ENCODE measurements at places on chromosomes 16 and 17.
A peak's percentile ranks its signal among the peaks of the same experiment; 100 is the strongest.

- DNase-seq: no peak
Observed at GRCh38 chr16:19882646-19883045, 2.0 kb downstream of the GPRC5B start.

DNA sequence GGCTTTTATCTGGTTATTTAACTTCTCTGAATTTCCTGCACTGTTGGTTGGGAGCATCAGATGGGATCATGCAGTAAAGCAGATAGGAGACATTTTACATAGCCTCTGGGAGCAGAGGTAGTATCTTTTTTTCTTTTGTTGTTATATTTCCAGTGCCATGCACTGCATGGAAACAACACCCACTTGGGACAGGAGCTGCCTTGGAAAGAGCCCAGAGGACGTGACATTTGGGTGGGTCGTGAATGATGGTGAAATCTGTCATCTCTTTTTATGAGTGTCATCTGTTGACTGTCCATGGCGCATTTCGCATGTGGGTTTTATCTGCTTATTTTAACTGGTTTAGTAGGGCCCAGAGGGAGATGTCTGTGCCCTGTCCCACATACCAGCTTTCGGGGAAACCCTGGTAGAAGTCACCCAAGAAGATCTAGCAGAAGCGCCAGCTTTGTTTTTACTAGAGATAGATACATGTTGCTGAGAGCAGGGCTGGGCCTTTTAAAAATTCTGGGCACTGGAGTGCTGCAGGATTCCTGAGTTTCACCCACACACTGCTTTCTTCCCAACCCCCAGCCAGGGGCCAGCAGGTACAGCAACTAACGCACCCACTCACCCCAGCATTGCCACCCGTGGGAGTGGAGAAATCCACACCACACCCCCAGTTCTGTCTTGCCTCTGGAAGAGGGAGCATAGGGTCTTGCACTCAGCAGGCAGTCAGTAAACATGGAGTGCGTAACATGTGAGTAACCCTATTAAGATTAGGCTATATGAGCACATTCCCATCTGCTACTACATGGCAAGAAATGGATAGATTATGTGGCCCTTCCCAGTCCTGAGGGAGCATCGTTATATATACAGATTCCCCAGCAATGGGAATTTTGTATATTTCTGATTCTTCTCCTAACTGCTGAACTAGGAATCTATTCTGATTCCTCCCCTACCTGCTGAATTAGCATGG lies 8.4 kb upstream of the TERF2 start:
- DNase-seq: no peak

DNA sequence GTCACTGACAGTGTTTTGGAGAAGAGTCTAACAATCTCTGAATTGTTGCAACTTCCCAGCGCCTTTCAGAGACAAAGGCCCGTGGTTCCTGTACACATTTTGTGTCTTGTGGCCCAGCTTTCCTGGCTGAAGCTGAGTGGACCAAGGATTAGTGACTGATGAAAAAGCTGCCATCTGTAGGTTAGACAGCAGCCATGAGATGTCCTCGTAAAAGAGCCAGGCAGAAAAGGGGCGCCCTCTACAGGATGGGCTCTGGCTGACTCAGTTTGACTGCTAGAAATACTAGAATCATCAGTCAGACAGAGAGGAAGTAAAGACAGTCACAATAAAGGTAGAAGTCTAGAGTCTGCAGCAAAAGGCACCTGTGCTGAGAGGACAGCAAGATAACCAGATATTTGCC lies 26.5 kb upstream of the NF1 start:
- DNase-seq: no peak

- peak; percentile 12 for DNase-seq
Observed at GRCh38 chr17:34257299-34257985, 2.4 kb downstream of the CCL2 start.

DNA sequence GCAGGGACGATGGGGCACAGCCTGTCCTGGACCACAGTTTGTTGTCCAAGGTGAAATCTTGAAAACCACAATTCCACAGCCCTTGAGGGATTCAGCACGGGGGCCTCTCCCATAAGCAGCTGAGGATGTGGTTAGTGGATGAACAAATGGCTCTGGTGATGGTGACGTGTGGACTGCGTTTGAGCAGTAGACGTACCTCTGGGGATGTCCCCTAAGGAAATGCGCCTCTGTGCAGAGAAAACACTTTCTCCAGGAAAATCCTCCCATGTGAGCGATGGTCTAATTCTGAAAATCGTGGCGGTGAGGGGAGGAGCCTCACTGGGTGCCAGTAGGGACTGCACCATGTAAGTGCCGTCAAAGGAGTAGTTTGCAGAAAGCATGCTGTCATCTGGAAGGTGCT lies 2.7 kb upstream of the SEPTIN12 start:
- no peak for DNase-seq

- DNase-seq: no peak
Observed at GRCh38 chr16:49851468-49851787, 4.5 kb downstream of the ZNF423 start.

GRCh38 chr17:6374761-6375312 lies 60.1 kb downstream of the AIPL1 start:
- peak; percentile 80 for DNase-seq

DNA sequence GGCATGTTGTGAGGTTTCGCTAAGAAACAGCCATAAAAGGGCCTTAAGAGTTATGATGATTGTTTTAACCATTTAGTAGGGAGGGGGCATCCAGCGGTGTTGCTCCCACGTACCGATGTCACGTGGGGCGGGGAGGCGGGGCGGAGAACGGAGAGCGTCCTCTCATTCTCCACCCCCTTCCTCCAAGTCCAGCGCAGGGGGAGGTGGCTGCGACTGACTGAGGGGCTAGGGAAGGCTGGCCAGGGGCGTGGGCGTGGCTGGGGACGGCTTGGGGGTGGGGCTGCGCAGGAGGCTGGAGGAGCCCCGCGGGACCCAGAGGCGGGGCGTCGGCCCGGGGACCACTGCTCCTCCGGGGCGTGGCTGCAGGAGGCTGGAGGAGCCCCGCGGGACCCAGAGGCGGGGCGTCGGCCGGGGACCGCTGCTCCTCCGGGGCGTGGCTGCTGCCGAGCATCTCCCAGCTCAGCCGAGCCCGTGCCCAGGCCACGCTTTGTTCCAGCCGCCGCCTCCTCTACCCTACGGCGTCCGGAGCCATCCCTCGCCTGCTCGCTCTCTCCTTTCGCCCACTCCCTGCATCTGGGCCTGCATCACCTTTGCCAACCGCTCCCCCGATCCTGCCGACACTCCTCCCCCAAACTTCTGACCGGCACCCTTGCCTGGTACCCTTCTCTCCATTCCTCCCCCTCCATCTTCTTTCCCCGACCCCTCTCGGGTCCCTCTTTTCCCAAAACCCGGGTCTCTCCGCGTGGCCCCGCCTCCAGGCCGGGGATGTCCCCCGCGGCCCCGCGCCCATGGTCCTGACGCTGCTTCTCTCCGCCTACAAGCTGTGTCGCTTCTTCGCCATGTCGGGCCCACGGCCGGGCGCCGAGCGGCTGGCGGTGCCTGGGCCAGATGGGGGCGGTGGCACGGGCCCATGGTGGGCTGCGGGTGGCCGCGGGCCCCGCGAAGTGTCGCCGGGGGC lies at the start of gene SARM1:
Gene SARM1 (plus strand): TSS at position 450 of the 958 bp plus-strand sequence. CDS start 339 bp downstream, at position 789.
- DNase-seq: peak; percentile 37

DNA sequence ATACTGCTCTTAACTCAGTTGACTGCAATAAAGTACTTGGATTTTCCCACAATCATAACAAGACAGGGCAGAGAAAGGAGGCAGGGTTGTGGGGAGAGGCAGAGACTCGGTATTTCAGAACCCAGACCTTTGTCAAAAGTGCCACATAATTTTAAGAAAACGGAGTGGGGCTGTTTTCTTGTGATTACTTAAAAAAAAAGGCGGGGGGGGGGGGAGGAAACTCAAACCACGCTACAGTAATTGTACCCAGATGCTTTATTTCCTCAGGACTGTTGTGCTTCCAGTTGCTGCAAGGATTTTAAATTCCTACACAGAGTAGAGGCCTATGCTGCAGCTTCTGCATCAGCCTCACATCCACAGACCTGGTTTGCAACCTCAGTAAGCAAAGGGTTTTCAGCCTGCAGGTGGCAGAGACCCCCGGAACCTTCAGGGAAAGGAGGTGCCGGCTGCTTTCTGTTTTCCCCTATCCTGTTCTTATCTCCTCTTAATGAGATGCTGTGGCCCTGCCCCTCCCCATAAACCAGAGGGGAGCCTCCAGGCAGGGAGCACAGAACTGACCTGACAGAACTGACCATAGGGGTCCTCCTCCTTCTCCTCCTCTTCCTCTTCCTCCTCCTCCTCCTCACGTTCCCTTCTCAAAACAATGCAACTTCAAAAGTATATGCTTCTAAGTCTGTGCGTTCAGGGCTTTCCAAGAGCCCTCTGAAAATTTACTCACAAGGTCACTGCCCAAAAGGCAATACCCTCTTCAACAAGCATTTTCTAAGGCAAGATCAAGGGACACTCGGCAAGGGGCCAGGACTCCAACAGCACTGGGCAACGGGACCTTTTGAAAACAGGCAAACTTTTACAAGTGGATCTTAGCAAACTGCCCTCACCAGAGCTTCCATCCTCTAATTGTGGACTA lies 7.5 kb downstream of the AXIN2 start:
- DNase-seq: no peak

DNA sequence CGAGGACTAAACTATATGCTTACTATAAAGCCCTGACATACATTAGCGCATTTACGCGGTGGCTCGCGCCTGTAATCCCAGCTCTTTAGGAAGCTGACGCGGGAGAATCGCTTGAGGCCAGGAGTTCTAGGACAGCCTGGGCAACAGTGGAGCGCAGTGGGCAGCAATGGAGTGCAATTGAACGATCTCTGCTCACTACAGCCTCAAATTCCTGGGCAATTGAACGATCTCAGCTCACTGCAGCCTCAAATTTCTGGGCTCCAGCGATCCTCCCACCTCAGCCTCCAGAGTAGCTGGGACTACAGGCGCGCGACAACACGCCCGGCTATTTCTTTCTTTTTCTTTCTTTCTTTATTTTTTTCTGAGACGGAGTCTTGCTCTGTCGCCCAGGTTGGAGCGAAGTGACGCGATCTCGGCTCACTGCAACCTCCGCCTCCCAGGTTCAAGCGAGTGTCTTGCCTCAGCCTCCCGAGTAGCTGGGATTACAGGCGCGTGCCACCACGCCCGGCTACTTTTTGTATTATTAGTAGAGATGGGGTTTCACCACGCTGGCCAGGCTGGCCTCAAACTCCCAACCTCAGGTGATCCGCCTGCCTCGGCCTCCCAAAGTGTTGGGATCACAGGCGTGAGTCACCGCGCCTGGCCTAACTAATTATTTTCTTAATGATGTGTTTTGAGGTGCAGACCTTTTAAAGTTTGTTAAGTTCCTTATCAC lies 506 bp upstream of the COG7 start:
- no peak for DNase-seq

DNA sequence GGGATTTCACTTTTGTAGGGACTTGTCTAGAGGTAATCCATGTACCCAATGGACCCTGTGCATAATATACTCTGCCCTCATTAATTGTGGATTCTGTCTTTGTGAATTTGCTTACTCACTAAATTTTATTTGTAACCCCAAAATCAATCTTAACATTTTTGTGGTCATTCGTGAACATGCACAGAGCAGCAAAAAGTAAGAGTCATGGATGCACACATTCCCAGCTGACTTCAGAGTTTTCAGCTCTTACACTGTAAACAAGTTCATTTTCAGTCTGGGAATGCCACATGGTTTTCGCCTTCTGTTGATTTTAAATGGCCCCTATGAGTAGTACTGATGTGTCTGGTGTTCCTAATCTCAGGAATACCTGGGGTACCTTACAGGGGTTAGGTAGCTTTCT lies 24.3 kb downstream of the TAC4 start:
- DNase-seq: no peak

GRCh38 chr16:65121870-65122723 lies at the start of gene CDH11:
CDH11 (minus strand) TSS chr16:65122063; CDS start chr16:65004869, 117,194 bp downstream.
- DNase-seq: peak; percentile 18

GRCh38 chr17:81794074-81794476 lies 9.9 kb upstream of the GCGR start:
- DNase-seq: no peak

- DNase-seq: no peak
Observed at GRCh38 chr17:1043601-1044251, 46.8 kb downstream of the TIMM22 start.

DNA sequence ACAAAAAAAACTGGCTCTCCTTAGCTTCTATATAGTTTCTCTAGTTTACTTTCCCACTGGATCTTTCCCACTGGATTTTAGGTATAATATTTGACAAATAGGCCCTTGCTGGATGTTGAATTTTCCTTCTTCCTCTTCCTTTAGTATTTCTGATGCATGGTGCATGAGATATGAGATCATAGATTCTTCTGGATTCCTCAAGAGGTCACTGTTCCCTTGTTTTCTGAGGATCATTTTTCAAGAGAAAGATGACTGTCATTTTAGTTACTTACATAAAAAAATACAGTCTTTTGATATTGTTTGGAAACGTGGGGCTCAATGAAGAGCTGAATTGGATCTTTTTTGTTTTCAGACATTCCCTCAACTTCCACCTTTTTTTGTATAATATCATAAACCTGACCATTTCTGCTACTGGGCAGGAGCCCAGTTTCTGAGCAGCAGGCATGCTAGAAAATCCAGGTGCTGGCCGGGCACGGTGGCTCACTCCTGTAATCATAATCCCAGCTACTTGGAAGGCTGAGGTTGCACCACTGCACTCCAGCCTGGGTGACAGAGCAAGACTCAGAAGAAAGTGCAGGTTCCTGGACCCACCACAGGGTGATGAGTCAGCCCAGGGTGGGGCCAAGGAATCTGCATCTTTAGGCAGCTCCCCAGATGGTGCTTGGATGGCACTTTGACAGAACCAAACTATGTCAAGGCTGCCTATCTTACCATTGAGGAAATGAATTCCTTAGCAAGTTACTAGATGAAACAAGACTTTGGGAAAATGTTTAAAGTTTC lies 70.3 kb downstream of the SDR42E1 start:
- DNase-seq: peak; percentile 71

GRCh38 chr16:75820672-75821071 lies 94.4 kb upstream of the CPHXL start:
- DNase-seq: no peak

DNA sequence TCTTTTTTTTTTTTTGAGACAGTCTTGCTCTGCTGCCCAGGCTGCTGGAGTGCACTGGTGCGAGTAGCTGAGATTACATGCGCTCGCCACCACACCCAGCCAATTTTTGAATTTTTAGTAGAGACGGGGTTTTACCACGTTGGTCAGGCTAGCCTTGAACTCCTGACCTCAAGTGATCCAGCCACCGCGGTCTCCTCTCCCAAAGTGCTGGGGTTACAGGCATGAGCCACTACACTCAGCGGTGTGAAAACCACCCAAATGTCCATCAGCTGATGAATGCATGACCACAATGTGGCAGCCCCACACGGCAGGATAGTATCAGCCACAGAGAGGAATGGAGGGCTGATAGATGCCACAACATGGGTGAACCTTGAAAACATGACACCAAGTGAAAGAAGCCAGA lies 2.1 kb downstream of the P2RX5 start:
- no peak for DNase-seq

- no peak for DNase-seq
Observed at GRCh38 chr17:66893382-66893781, 58.5 kb downstream of the CACNG5 start.

- no peak for DNase-seq
Observed at GRCh38 chr17:58615768-58616659, 75.8 kb downstream of the TEX14 start.

DNA sequence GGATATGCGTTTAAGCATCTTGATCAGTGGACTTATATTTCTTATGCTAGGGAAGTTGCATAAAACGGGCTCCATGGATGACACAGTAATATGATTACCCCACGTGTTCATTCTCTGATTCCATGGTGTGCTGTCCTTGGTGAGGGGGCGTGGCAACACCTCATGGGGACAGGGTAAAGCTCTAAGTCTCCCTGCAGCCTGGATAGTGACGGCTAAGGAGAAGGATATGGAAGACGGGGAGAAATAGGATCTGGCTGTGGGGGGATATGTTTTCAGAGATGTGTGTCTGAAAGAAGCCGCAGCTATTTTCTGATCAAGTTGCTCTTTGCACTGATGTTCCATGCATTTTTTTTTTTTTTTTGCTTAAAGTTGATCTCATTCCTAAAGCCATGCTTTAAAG lies 84.3 kb downstream of the MARCHF10 start:
- DNase-seq: no peak

Measured in kidney glomerular epithelial cell (primary cell).